ENCODE measurements at places on chromosomes 5 and 9.

DNA sequence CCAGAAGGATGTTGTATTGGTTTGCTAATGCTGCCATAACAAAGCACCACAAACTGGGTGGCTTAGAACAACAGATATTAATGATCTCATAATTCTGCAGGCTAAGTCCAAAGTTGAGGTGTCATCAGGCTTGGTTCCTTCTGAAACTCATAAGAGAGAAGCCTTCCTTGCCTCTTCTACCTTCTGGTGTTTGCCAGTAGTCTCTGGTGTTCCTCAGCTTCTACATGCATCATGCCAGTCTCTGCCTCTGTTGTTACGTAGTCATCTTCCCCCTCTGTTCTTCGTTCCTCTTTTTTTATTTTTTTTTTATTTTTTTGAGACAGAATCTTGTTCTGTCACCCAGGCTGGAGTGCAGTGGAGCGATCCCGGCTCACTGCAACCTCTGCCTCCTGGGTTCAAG is 61.8 kb downstream of the LRRC70 start:
- ATAC-seq = no peak

- ATAC-seq = no peak
Measured at GRCh38 chr9:110087605-110088004, 120.4 kb downstream of the C9orf152 start.

- ATAC-seq = no peak
Measured at GRCh38 chr5:128480906-128481633, 57.0 kb downstream of the FBN2 start.

- ATAC-seq = no peak
Measured at GRCh38 chr9:97440160-97440559, 28.3 kb downstream of the TDRD7 start.

DNA sequence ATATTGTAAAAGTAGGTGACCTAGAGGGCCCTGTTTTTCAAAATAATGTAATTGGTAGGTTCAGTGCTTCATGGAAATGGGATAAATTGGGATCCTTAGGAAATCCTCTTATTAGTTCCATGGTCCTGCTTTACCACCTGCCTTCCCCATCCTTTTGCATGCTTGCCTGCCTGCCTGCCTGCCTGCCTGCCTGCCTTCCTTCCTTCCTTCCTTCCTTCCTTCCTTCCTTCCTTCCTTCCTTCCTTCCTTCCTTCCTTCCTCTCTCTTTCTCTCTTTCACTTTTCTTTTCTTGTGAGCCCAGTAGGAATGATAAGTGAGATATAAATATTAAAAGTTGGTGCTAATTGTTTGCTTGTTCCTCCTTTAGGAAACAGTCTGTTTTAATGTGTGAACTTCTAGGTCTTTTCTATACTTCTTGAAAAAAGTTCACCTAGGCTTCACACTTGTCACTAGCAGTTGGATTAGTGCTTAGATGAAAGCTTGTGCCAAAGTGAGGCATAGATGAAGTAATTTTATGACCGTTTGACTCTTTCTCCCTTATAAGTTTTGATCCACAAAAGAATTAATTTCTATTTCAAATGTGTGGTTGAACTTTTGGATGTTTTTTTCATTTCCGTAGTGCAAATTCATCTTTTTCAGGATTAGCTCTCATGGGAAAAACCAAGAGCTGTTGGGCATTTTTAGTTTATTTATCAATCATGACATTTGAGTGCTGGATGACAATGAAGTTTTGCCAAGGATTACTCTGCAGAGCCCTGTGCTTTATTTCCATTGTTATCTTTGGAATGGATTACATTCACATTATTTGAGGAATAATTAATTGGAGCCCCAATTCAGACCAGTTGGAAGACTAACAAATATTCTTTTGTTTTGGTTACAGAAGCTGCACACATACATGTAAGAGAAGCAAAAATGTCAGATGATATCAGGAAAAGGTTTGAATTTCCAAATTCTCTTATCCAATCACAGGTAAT is 30.7 kb downstream of the FOCAD start:
- ATAC-seq = no peak

DNA sequence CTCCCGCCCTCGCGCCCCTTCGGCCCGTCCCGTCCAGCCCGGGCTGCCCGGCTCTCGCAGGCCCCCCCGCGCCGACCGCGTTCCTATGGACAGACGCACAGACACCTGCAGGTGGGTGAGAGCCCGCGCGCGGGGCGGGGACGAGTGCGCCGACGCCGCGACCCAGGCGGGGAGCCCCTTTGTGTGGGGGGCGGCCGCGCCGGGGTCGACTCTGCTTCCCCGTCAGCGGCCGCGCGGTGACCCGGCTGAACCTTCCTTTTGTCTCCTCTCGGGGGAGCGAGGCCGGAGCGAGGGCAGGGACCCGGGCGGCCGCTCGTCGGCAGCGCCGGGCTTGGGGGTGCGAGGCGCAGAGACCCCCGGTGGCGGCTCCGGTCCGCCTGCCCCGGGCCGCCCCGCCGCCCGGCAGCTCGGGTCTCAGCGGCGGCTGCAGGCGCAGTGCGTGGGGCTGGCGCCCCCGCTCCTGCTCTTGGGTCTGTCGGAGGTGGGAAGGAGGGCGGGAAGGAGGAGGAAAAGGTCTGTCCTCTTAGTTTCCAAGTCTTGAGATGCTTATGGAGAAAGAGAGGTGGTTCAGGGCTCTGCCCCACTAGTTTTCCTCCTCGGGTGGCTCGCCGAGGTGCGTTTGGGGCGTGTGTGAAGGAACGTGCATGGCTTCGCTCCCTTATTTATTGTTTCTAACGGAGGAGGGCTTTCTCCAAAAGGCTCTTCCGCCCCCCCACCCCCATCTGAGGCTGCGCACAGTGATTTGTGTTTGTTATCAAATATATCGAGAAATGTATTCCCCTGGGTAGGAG is 576 bp downstream of the KIAA1958 start:
- peak; percentile 50 for ATAC-seq
